A549 treated with Mapracorat at 1 μM for 4 hours (cell line): ENCODE measurements at places on chromosomes 5 and 9. TPM values are rescaled to one million over a fixed set of nuclear protein-coding genes. Genes with fewer than 3 reads are reported as not detected.

The TMEM167A gene
- total RNA-seq, result 52.4 to 85.5 TPM (median 77.7 TPM) in 5 replicates

The PTGER4 gene
- total RNA-seq, result 3.6 to 5.1 TPM (median 4.5 TPM) in 5 replicates

The ADAMTS13 gene
- total RNA-seq, result 0.42 to 0.64 TPM (median 0.49 TPM) in 5 replicates

The F2RL2 gene
- total RNA-seq, result 2.8 to 4.1 TPM (median 3.1 TPM) in 5 replicates

The SHROOM1 gene
- total RNA-seq, result 7.6 to 13.4 TPM (median 9.2 TPM) in 5 replicates

The TEX48 gene
- not detected in 5 replicates for total RNA-seq

The PCDHAC2 gene
- total RNA-seq, result 3.5 to 4.8 TPM (median 3.9 TPM) in 5 replicates

The TYRP1 gene
- not detected in 5 replicates for total RNA-seq

The ENC1 gene
- 5.0 to 6.3 TPM (median 5.9 TPM) in 5 replicates for total RNA-seq

The SMIM33 gene
- total RNA-seq, result not detected in 5 replicates
